ENCODE measurements at places on chromosomes 3 and 15.
A peak's percentile ranks its signal among the peaks of the same experiment; 100 is the strongest.

DNA sequence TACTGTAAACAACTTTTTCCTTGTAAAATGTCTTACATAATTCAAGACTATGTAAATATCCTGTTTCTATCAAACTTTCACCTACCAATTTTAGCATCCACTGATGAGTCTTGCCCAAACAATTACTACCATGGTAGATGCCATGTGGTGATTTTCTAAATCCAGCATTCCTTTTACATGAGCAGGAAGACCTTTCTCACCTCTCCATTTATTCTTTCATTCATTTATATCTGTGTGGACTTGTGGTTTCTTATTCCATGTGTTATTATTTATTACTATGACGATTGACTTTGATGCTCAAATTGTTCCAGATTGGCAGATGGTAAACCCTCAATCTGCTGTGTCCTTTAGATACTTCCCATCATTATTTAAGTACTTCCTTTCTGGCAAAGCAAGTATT, 62.4 kb downstream of the IFT57 start:
- DNase-seq: no peak

DNA sequence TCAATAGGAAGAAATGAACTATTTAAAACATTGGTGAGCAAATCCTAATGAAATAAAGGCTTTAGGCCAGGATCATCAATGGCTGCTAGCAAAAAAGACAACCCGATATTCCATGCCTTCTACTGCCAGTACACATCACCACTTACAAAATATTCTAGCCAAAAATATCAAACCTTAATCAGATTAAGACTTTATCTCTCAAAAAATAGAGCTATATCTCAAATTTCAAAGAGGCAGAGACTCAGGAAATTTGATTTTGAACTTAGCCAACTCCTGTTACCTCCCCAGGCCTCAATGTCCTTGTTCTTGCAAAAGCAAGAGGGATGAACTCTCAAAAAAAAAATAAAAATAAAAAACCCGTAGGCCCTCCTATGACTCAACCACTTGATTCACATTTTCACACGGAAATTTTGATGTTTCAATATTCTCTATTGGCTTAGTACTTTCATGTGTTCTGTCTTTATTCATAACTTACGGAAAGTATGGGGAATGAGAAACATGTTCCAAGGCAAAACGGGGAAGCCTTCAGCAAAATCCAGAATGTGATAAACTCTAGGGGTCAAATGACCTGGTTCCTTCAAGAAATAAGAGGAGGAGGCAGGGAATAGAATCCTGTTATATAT, 273.3 kb upstream of the ZPLD1 start:
- DNase-seq: no peak

- DNase-seq: peak; percentile 35
Measured at GRCh38 chr15:75532413-75533250, 46.5 kb downstream of the PTPN9 start.

DNA sequence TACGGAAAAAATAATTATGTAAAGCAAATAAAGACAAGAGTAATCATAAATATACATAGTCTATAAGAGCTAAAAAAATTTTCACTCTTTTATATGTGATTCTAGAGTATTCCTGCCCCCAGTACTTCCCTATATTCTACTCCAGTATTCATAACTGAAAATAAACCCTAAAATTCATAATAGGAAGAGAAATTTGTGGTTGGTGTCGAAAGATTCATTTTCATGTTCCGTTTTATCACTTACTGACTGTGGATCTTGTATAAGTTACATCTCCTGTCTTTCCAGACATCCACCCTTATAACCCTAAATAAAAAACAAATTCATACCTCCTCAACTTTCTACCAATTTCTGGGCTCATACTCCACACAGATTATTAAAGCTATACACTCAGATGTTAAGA, 16.0 kb upstream of the MBNL1 start:
- DNase-seq: no peak
